Renal pelvis (tissue), 12 donors: ENCODE measurements at places on chromosomes 12 and 14.

- no peak for DNase-seq
Observed at GRCh38 chr12:82660541-82661325, 26.0 kb upstream of the TMTC2 start.

GRCh38 chr12:104750061-104750460 is 208.0 kb downstream of the SLC41A2 start:
- DNase-seq = no peak

DNA sequence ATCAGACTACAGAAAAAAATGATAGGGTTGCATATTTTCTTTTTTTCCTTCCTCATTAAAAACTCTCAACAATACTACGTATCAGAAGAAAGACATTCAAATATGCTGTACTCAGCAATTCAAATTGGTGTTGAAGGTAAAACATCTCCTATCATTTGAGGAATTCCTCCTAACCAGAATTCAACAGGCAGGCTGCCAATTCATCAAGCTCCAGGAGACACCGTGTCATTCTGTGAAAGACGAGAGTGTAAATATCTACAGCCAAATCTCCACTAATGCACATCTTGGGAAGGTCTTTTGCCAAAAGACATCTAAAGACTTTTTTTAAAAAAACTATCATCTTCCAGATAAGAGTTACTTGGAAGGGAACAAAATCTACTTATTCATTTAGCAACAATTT is 26.6 kb downstream of the NT5DC3 start:
- DNase-seq = no peak

- no peak for DNase-seq
Observed at GRCh38 chr14:50497351-50497750, 35.0 kb downstream of the MAP4K5 start.
